Stimulated activated CD4-positive, alpha-beta T cell treated with anti-CD3 and anti-CD28 coated beads, Interleukin-12 subunit alpha, Interleukin-12 subunit beta, amount 100 ng/mL, for 48 hours (primary cell): ENCODE measurements at places on chromosomes 11 and 22.

DNA sequence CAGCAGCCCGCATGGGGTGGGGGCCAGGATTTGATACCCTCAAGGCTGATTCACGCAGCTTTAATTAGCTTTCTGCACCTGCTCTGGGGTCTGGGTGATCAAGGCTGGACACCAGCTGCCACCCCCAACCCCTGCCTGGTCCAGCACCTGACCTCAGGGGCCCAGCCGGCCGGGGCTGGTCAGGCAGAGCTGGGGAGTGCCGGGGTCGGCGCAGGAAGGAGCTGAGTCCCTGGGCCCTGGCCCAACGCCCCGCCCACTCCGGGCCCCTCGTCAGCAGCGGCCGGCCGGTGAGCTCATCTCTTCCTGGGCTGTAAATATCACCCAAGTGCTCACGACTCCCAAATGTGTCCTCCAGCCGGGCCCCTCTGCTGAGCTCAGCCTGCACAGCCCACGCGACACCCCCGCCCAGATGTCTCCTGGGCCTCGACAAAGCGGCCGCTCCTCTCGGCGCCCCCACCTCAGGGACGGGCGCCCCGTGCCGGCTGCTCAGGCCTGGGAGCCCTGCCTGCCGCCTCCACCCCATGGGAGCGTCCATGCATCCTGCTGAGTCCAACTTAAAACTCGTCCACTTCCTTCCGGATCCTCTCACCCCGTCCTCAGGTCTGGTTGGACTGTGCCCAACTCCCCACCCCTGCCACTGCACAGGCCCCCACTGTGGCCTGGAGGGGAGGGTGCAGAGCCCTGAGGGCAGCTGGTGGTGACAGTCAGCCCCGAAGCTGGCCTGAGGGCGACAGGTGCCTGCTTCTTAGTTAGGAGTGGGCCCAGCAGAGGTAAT is 29.0 kb downstream of the RTN4R start:
- DNase-seq, result no peak

DNA sequence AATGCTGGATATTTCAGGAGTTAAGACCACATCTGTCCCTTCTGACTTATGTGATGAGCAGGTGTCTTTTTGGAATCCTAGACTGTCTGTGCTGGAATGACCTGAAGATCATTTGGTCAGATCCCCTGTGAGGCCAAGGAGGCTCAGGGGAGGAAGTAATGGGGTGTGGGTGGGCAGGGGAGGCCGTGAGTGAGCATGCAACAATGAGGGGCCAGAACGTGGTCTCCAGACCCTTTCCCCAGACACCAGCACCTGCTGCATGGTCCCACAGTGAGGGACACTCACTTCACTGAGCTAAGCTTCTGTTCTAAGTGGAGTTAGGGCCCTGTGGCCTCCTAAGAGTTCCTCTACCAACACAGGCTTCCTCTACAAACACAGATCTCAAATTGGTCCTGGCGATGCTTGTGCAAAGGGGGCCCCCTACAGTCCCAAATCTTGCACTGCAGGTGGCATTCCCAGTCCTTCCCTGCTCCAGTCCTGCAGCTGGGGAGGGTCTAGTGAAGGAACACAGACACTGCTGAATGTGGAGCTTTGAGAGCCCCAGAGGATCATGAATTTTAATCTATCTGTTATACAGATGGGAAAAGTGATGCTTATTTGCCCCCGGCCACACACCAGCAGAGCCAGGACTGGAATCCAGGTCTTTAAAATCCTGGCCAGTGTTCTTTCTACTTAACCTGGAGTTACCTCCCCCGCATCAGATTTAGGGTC is 7.4 kb downstream of the USP2 start:
- peak; percentile 40 for DNase-seq

- no peak for DNase-seq
Measured at GRCh38 chr11:120707098-120707497, 195.6 kb downstream of the GRIK4 start.

- no peak for DNase-seq
Measured at GRCh38 chr22:41028841-41029240, 63.6 kb upstream of the EP300 start.

DNA sequence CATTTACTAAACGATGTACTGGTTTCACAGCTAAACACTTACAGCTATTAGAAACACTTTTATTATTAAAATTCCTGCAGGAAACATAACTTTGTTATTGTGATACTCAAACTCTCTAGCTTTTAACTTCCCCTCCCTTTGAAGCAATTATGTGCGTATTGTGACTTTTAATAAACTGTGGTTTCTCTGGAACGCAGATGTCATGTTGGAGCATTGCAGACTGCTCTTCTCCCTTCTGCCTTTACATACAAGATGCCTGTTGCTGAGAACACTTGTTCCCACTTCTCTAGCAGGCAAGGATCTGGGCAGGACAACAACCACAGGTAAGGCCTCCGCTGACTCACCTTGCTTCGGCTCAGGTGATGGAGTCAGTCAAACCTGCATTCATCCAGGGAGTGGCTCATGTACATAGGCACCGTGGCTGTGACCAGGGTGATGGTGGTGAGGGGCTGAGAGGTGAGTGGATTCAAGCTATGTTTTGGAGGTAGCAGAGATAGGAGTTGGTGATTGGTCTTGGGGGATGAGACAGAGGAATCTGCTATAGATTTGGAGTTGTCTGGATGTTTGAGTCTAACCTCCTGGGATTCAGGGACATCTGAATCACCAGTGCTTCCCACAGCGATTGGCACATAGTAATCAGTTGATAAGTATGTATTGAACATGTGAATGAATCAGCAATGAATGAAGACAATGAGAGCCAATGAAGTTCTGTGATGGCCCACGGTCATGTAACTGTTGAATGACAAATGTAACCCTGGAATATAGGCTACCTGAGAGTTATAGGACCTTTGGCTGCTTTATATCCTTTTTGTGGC is 106.0 kb downstream of the ADAMTS15 start:
- no peak for DNase-seq

DNA sequence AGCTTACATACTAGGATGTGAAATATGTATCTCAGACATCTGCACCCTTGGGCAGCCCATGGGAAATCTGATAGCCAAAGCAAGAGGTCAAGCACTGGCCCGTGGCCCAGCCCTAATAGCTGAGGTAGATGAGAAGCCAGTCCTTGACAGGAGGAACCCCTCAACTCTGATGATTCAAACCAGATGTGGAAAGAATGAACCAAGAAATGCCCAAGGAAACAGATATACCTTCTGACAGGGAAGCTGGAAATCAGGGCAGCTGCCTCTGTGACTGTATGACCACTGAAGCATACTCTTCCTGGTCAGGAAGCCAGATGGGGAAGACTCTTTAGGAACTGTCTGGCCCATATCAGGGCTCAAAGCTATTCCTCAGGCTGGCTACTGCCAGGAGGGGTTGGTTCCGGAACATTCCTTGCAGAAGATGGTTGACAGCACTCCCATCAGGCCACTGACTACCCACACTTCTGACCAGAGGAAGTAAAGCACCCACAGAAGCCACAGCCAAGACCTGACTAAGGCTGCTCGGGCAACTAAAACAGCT is 124.2 kb downstream of the SWAP70 start:
- DNase-seq, result no peak

DNA sequence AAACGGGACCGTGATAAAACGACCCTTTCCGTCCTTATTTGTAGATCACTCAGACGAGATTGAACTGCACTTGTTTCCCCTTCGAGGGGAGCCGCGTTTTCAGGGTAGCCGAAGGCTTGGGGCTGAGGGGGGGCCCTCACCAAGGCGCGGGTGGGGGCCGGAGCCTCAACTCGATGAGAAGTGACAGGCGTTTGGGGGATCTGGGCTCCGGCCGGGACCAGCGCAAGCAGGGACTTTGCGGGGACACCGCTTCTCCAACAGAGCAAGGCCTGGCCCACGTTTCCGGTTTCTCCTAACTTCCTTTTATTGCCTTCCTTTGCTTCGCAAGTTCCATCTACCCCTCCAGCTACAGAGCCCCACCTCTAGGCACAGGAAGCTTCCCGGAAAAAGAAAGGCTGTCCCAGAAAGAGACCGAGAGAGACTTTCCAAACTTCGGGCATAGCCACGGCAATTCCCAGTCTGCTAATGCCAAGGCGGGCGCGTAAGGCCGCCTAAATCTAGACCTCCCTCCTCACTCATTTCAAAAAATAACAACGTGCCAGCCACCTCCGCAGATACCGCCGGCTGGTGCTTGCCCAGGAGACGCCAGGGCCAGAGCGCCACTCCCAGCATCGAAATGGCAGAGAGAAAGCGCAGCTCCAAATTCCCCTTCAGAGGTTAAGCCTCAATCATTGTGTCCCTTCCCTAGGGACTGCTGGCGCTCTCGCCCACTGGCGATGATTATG is 6.6 kb downstream of the PAX6 start:
- no peak for DNase-seq

- DNase-seq, result no peak
Measured at GRCh38 chr22:20408891-20409290, 14.9 kb downstream of the ZNF74 start.

DNA sequence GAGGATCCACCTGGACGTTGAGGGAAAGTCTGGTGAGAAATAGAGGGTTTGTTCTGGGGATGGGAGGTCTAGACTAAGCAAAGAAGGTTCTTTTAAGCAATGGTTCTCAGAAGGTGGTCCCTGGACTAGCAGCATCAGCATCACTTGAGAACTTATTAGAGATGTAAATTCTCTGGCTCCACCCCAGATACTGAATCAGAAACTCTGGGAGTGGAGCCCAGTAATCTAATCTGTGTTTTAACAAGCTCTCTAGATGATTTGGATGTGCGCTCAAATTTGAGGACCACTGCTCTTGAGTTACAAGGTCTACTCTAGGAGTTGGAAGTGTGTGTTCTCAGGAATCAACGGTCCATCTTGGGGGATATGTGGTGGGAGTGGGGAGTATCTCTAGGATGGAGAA is 3.3 kb upstream of the ABCG4 start:
- no peak for DNase-seq

DNA sequence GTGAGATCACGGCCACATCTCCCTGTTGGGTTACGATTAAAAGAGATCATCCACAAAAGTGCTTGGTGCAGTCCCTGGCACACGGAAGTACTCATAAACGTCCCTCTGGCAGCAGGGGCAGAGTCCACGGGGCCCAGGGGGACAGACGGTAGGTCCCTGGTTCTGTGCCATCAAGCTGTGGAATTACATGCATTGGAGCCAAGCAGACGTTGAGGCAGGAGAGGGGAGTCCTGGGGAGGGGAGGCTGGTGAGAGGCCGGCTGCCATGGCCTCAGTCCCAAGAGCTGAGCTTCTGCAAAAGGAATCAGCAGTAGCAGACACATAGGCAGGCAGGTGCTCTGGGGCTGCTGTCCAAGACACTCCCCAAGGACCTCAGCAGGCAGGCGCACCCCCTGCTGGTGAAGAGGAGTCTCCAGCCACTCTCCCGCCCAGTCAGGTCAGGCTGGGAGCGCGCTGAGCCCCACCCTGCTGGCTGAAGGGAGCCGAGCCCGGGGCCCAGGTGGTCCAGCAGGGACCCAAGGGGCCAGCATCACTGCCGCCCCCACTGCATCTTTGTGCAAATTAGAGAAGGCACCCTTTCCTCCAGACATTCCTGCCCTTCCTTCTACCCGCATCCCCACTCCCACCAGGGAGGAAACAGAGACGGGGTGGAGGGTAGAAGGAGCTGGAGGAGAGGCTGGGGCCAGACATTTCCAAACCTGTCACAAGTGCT is 7.6 kb upstream of the KCTD17 start:
- DNase-seq, result no peak

GRCh38 chr22:50403701-50404101 is 60.6 kb downstream of the PPP6R2 start:
- no peak for DNase-seq

GRCh38 chr11:69121021-69121420 is 34.7 kb upstream of the SMIM38 start:
- no peak for DNase-seq

DNA sequence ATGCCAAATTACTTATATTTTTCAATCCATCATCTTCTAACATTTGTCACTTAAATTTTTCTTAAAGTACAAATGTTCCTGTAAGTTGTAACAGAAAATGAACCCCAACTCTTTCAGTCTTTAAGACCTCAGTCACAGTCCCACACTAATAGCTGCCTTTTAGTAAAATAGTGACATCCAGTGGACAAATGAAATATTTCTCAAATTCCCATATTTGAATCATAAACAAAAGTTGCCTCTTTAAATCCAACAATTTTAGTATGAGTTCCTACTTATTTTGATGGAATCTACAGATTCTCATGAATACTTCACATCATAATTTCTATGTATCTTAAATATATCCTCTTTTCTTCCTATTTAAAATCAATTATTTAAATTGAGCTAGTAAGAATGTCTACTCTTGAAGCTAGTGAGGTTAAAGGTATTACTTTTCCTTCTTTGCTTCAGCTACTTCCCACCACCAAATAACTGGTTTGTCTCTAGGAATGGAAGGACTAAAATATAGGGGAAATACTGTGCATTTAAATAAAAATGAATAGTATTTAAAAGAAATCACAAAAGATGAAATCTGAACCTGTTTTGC is 9.2 kb downstream of the LIN7C start:
- no peak for DNase-seq

- DNase-seq, result no peak
Measured at GRCh38 chr22:39594411-39594810, 23.9 kb downstream of the CACNA1I start.

GRCh38 chr22:39369186-39369585 is 19.4 kb downstream of the SYNGR1 start:
- DNase-seq, result no peak

- no peak for DNase-seq
Measured at GRCh38 chr22:20922141-20922751, 5.0 kb downstream of the CRKL start.

DNA sequence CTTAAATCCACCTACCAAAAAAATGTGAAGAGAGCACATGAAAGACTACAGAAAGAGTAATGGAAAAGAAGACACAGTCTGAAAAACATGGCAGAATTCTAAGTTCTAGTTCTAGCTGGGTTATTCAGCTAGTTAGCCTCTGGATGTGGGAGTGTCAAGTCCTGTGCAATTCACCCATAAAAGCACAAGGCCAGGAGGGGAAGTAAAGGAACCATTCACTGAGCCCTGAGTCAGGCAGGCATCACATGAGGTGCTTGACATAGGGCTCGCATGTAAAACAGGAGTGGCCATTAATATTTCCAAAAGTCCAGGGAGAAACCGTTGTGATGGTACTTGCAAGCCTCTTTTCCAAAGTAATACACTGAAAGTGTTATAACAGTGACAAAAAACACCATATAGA is 103.7 kb downstream of the GAB2 start:
- DNase-seq, result no peak

GRCh38 chr11:38460429-38460828 is 1862.4 kb upstream of the RAG2 start:
- DNase-seq, result no peak
